ENCODE measurements at places on chromosomes 1 and 21.

GRCh38 chr1:25922971-25923552 is 16.8 kb upstream of the STMN1 start:
- no peak for DNase-seq

GRCh38 chr21:44919913-44920693 is 596 bp downstream of the ITGB2 start:
- no peak for DNase-seq

- no peak for DNase-seq
Measured at GRCh38 chr1:77339326-77339725, 57.5 kb downstream of the AK5 start.

DNA sequence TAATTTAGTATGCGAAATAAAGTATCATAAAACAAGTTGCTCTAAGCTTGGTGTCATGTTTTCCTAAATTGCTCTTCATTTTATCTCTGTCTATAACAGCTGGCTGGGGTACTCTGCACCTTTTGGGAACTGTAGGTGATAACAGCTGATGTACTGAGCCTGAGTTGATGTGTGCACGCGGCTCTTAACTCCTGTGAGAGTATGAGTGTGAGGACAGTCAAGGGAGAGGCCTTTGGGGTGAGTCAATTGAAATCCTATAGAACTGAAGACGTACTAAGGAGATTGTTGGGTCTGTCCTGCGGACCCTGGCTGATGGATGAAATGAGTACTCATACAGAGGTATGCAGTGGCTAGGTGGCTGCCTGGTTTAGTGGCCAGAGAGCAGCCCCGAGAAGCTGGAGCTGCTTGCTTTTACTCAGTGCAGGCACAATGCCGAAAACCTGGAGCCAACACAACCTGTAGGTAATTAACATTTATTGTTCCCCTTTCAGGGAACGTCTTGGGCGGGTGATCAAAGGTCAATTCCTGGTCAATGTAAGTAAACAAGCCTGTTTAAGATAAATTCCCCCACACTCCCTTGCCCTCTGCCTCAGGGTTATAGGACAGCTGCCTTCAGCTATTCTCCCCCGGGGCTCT is 188.5 kb downstream of the PRDM2 start:
- DNase-seq = no peak

- no peak for DNase-seq
Measured at GRCh38 chr1:243487649-243488227, 231.9 kb downstream of the SDCCAG8 start.
